ENCODE measurements at places on chromosomes 3 and 15.

- no peak for DNase-seq
Observed at GRCh38 chr15:40454904-40455391, 14.2 kb downstream of the BAHD1 start.

GRCh38 chr3:151879679-151880415, 6.4 kb downstream of the SUCNR1 start:
- no peak for DNase-seq

DNA sequence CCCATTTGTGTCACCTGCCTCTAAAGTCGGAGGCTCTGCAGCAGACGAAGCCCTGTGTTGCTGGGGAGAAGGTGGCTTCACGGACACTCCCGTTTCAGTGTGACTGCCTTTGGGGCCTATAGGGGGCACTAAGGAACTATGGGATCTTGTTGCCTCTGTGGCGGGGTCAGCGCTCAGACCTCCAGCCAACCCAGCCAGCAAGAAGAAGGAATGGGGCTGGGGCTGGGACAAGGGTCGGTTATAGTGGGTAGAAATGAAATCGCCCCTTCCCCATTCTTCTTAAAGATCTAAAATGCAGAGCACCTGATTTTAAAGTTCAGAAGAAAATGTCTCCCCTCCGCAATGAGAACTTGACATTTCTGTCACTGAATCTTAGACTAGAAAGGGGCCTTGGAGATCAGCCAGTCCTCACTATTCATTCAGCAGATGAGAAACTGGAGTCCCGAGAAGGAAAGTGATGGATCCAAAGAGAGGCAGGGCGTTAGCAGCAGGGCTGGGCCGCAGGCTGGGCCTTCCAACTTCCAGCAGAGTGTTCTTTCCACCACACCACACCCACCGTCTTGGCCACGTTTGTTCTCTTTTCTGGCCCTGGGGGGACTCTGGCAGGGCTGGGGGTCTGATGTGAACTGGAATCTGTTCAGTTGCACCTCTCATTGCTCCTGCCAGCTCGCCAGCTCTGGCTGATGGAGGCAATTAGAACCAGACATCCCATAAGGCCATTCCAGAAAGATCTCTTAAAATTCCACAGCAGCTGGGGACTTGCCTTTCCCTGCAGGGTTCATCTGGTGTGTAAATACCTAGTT, 195.4 kb downstream of the OPA1 start:
- no peak for DNase-seq

- no peak for DNase-seq
Observed at GRCh38 chr3:30518872-30519271, 87.5 kb upstream of the TGFBR2 start.

- DNase-seq: no peak
Observed at GRCh38 chr3:24227635-24228034, 267.0 kb downstream of the THRB start.

- no peak for DNase-seq
Observed at GRCh38 chr15:74202452-74203401, at the start of gene STRA6. Gene STRA6 (minus strand): TSS chr15:74202787. CDS start chr15:74202267, 520 bp downstream.

GRCh38 chr15:69902414-69903062, 195.2 kb downstream of the TLE3 start:
- no peak for DNase-seq

GRCh38 chr15:65996901-65997300, 127.6 kb downstream of the RAB11A start:
- DNase-seq: no peak

- no peak for DNase-seq
Observed at GRCh38 chr3:191975936-191976335, 515.0 kb downstream of the PYDC2 start.

DNA sequence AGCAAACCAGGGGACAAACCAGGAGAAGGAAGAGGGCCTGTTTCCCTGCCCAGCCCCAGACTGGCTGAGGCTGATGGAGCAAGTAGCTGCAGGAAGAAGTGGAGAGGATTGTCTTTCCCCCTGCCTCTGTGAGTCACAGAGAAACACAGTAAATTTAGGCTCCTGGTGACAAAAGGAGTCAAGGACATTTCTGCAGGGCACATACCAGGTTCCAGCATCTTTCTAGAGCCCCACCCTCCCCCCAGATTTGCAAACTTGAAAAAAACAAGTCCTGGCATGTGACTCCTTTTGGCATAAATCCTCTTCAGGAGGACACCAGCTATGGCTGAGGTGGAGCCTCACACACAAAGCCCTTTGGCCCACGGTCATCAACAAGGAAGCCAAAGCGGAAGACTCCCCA, 17.8 kb downstream of the PLD1 start:
- DNase-seq: no peak

DNA sequence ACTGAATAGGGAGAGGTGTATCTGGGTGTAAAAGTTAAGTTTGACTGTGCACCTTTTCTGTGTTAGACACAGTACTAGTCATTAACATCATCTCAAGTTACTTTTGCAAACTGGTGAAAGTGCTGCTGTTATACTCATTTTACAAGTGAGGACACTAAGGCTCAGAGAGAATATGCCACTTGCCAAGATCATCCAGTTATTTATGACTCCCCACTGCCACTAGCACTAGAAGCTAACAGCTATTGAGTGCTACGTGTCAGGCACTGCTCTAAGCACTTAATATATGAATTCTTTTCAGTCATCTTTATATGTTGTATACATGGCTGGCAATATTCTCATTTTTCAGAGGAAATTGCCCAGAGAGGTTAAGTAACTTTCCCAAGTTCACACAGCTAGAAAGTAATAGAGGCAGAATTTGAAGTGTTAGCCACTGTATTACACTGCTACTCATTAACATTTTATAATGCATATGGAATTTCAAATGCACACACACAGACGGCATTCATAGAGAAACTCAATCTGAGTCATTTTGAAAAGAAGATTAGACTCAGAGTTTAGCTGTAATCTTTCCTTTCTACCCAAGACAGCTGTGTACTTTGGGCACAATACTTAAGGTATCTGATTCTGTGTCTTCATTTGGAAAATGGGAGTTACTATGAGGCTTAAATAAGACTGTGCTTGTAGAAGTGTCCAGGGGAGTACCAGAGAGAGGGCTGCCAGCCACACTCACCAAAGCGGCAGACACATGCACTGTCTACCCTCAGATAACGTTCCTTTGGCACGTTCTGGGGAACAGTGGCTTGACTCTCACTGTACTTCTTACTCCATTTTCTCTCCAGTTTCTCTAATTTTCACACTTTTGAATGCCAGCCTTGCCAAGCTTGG, 1.3 kb upstream of the MASP1 start:
- no peak for DNase-seq

GRCh38 chr3:114033721-114034120, 22.6 kb downstream of the CCDC191 start:
- DNase-seq: no peak

DNA sequence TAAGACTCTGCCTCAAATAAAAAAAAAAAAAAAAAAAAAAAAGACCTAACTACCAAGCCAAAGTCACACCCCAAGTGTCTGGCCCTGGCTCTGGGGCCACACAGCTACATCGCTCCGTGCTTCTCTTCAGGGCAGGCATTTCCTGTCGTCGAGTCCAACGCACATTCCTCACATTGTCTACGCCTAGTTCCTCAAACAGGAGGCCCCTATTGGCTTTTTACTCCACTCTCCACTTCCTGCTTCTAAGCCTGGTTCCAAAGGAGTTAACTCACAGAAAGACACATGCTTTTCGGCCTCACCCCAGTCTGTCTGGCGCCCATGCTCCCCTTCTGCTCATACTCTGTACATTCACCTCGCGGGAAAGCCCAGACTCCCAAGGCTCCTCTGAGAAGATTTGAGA, 28.8 kb downstream of the KNG1 start:
- DNase-seq: no peak

DNA sequence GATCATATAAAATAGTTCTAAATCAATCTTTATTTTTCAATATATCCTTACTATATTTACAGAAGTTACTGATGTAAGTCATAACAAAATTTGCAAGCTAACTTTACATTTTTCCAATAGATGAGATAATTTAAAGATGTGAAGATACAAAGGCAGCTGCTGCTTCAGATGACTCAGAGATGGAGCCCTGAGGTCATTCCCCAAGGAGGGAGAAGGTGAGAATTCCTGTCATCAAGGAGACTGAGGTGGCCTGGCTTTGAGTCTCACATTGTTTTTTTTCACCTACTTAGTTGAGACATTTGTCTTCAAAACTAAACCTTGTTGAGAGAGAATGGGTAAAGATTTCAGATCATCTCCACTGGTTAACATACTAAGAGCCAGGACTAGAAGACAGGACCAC, 3.9 kb upstream of the SAMD7 start:
- no peak for DNase-seq

- no peak for DNase-seq
Observed at GRCh38 chr3:47731061-47731460, 50.6 kb downstream of the SMARCC1 start.
